ENCODE measurements at places on chromosomes 5 and 9. TPM values are rescaled to one million over a fixed set of nuclear protein-coding genes. Genes with fewer than 3 reads are reported as not detected.

TAF1L gene
- 0.02 TPM for total RNA-seq

NMUR2 gene
- 0.16 TPM for total RNA-seq

SNX2 gene
- total RNA-seq, result 68.9 TPM

GARIN3 gene
- not detected for total RNA-seq

- no peak for DNase-seq
Measured at GRCh38 chr9:98316445-98317133, 61.1 kb upstream of the TBC1D2 start.

DNA sequence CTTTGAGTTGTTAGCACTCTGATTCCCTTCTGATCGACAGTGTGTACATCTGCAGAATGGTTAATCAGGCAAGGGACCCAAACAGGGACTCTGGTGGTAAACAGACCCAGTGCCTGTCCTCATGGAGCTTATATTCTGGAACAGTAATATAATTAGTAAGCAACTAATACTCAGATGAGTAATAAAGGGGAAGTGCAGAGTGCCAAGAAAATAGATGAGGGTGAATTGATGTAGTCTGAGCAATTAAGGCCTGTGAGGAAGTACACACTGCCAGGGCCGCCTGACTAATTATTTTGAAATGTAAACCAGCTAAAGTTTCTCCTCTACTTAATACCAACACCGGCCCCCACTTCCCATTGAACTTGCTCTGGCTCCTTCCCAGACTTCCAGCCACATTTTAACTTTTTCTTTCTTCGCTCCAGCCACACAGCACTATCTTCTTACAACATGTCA is 4.2 kb downstream of the DHX29 start:
- DNase-seq, result no peak
